ENCODE measurements at places on chromosomes 5 and 9.

GRCh38 chr9:462121-462520, 247.5 kb downstream of the DOCK8 start:
- no peak for DNase-seq

DNA sequence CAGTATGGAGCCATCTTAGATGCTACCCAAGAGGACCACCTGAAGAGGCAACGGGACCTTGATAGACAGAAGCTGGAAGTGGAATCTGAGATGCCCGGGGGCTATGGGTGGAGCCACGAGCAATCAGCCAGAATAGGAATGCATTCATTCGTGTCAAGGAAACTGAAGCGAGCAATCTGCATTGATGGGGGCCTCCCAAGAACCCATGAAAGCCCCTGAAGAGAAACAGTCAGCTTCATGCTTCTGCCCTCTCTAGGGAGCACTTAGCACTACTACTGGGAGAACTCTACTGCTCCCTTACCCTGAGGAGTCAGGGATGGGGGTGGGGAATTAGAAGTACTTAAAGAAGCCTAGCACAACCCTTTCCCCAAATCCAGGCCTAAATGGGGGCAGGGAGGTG, 51.9 kb upstream of the TCERG1 start:
- DNase-seq, result no peak

DNA sequence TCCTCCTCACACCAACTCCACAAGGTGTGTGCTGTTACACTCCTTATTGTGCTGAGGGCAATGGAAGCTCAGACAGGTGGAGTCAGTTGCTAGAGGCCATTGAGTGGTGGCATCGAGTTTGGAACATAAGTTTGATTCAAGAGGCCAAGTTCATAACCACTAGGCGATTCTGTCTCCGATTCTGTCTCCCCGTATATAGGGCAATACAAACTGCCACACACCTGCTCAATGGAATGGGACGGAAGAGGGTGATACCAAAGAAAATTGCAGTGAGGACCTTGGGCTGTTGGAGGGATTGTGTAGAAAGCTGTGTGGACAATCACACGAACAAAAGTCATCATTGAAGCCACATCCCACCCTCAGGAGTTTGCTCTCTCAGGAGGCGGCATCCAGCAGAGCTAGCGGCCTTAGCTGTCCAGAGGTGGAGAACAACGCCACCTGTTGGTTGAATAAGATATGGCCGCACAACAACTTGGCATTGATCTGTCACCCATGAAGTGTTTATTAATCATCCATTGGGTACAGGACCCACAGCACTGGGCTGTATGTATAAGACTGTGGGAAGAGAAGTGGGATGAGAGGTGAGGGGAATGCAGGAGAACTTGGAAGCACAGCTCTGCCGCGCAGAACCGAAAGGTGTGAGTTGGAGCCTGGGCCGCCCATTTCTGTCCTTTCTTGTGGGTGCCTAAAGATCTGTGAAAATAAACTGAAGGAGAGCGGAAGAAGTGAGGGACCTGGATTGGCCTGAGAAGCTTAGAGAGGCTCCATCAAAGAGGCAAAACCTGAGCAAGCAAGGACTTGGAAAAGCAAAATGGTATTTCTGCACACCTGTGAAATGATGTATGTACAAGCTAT, 16.1 kb upstream of the NEUROG1 start:
- peak; percentile 44 for DNase-seq

- DNase-seq, result no peak
Measured at GRCh38 chr5:170632985-170633234, 129.1 kb downstream of the KCNIP1 start.

GRCh38 chr5:172508471-172509404, 54.4 kb upstream of the SH3PXD2B start:
- no peak for DNase-seq

GRCh38 chr5:167011196-167011595, 1280.2 kb upstream of the WWC1 start:
- DNase-seq, result no peak

GRCh38 chr5:71731015-71731414, 11.9 kb downstream of the CARTPT start:
- no peak for DNase-seq

- no peak for DNase-seq
Measured at GRCh38 chr5:141633871-141634561, 2.6 kb downstream of the HDAC3 start.

DNA sequence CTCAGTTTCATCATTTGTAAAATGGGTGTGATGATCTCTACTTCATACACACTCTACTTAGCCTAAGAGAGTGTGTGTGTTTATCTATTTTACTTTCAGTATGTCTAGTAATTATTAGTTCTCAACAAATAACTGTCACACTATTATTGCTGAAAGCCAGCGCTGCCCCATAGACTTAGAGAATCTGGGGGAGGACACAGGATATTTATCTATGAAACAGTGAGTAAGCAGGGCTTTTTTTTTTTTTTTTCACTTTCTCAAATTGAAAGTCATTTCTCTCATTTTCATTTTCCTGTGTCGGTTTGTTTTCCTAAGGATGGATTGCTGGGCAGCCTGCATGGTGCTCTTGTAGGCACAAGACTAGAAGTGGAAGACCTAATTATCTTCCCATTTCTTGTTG, 248.4 kb upstream of the RPS23 start:
- no peak for DNase-seq

DNA sequence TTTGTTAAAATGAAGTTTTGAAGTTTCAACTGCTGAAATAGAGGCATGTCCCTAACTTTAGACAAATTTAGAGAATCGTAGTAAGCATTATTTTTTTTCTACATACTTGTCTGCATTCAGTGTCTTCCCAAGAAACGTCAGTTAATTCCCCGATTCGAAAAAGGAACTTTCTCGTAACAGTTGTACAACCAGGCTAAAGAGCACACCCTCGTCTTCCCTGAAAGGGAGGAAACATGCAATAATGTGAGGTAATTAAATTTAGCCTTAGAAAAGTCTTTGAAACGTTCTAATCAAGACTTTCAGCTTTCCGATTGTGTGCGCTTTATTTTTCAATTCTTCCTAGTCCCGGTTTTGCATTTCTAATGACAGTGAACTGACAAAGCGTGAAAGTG, 374 bp upstream of the SLC1A3 start:
- no peak for DNase-seq

- no peak for DNase-seq
Measured at GRCh38 chr5:168878135-168878745, 299.1 kb upstream of the PANK3 start.

DNA sequence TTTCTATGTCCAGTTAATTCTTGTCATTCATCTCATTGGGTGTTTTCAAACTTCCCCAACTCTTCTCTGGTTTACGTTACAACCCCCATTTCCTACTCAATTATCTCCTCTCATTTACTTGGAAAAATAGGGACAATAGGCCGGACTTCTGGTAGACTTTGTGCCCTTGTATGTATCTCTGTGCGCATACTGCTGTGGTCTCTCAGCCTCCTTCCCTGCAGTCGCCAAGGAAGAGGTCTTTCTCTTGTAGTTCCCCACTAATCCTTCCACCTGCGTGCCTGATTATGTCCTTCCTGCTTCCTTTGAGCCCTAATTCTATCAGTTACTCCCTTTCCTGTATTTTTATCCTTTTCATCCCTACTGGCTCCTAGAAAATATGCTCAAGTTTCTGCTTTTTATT, 176.3 kb downstream of the GDNF start:
- no peak for DNase-seq

DNA sequence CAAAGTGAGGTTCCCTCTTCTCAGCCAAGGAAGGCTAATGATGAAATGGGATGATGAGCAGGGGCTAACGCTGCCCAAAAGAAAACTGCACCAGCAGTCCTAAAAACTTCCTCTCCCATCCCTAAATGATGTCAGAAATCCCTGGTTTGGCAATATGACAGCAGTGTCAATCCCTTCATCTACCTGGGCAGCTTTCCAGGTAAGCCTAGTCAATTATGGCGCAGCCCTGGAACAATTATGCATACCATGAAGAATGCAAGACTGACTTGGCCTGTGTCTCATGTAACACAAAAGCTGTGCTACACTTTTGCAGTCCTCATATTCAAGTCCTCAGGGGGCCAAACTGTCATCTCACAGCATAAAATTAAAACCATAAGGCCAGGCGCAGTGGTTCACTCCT, 7.0 kb downstream of the DMGDH start:
- DNase-seq, result no peak

DNA sequence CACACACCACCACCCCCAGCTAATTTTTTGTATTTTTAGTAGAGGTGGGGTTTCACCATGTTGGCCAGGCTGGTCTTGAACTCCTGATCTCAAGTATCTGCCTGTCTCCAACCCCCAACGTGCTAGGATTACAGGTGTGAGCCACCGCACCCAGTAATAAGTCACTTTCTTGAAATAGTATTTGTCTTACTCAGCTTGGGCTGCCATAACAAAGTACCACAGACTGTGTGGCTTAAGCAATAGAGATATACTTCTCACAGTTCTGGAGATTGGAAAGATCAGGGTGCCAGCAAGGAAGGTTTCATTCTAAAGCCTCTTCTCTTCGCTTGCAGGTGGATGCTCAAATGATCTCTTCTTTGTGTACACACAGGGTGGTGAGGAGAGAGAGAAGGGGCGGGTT, 99.8 kb downstream of the ARRDC3 start:
- DNase-seq, result no peak

GRCh38 chr5:164394686-164395194, 889.3 kb downstream of the MAT2B start:
- no peak for DNase-seq

DNA sequence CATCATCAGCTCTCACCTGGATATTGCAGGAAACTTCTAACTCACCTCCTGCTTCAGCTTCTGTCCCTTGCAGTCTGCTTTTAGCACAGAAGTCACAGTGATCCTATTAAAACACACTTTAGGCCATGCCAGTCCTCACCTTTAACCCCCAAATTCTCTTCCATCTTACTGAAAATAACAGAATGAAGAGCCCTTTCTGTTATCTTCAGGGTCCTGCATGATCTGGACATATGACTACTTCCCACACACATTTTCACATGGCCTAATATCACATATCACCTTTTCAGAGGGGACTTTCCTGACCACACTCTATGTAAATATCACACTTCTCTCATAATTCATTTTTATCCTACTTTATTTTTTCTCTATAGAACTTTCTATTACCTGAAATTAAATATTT, 550.6 kb upstream of the CLINT1 start:
- no peak for DNase-seq

DNA sequence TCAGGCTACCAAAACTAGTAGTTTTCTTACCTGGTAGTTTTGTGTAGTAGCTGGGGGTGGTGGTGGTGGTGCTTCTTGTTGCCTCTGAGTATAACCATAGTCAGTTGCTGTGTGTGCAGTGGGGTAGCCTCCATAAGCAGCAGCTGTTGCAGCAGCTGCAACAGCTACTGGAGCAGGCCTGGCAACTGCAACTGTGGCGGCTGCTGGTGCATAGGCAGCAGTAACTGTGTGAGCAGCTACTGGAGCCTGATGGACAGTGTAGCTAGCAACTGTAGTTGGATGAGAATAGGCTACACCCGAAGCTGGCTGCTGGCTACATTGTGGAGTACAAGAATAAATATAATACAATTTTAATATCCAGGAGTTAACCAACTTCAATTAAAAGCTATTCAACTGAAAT, 24.7 kb downstream of the ZFR start:
- DNase-seq, result no peak

DNA sequence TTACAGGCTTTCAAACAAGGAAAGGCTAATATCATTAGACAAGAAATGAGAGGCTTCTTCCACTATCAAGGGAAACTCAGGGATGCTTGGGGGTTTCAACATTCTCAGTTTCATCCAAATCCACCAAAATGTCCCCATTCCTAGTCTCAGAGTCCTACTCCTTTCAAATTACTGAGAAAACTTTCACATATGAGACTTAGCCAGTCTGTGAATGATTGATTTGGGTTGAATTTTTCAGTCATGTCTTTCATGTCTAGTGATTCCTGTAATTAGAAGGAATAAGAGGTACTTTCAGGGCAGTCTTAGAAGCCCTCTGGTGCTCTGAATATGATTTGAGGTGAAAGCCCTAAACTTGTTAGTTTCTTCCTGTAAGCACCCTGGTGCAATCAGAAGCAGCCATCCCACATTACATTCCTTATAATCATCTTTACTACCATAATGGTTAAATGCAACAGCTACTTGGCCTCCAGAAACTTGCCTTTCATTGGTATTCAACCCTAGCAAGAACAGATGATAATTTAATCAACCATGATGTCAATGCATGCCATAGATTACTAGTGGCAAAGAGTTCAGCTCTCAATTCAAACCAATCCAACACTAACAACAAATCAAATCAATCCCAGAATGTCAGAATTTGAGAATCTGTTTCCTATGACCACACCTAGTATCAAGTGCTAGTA, 50.7 kb upstream of the RIC1 start:
- no peak for DNase-seq

- DNase-seq, result no peak
Measured at GRCh38 chr5:158468444-158468843, 609.5 kb upstream of the CLINT1 start.

DNA sequence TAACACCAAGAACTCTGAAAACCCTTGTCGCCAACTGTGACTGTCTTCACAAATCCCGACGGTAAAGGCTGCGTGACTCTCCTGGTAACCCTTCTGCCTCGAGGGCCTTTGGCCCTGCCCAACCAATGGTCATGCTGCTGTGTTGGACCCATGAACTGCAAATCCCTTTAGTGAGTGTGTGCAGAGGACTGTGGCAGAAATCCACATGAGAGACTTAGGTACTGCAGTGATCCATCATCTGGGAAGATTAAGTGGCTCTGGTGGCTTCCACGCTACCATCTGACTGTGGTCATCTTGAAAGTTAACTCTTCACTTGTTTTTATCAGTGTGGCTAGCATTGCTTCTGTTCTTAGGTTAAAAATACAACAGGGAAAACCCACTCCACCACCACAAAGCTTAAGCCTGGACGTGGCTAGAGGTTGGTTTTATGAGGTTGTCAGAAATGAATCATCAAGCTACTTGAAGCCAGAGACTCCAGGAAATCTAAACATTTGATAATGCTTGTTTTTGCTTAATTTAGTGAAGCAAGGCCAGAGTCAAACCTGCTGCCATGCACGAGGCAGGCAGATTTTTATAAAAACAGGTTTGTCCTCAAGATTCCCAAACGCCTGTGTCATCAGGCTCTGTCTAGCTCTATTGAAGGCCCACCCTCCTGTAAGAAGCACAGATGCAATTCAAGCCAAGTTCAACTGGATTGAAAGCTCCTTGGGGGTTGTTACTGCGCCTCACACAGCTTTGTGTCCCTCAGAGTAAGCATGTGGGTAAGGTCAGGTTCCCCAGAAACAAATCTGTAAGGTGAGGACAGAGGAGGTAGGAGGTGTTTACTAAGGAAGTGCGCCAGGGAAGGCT, 52.7 kb upstream of the ERCC6L2 start:
- peak; percentile 40 for DNase-seq

- no peak for DNase-seq
Measured at GRCh38 chr5:52692606-52693005, 95.1 kb upstream of the ITGA1 start.

DNA sequence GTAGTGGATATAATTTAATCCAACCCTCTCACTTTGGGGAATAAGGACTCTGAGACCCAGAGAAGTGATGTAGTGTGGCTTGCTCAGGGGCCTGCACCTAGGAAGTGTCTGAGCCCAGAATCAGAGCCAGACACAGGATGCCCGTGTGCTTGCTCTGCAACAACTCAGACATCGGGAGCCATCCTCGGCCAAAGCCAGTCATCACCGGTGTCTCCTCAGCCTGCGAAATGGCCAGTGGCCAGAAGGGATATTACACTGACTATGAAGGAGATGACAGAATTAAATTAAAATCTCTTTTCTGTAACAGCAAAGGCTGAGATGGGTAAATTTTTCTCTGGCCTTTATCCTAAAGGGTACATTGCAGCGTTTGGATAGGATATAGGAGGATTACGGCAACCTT, 102.9 kb downstream of the MARCHF11 start:
- no peak for DNase-seq

GRCh38 chr5:167870055-167870454, 421.4 kb upstream of the WWC1 start:
- DNase-seq, result no peak

- DNase-seq, result no peak
Measured at GRCh38 chr9:4574657-4575243, 84.5 kb downstream of the SLC1A1 start.
